Left lobe of liver (tissue), 2 donors: ENCODE measurements at places on chromosomes 16 and 17. TPM values are rescaled to one million over a fixed set of nuclear protein-coding genes. Genes with fewer than 3 reads are reported as not detected.
A peak's percentile ranks its signal among the peaks of the same experiment; 100 is the strongest.

- no peak for DNase-seq
These were observed 277.8 kb upstream of the CDH5 start for GRCh38 chr16:66088681-66089080.

GRCh38 chr17:19392303-19392702 is 5.3 kb upstream of the MFAP4 start:
- DNase-seq: no peak

DNA sequence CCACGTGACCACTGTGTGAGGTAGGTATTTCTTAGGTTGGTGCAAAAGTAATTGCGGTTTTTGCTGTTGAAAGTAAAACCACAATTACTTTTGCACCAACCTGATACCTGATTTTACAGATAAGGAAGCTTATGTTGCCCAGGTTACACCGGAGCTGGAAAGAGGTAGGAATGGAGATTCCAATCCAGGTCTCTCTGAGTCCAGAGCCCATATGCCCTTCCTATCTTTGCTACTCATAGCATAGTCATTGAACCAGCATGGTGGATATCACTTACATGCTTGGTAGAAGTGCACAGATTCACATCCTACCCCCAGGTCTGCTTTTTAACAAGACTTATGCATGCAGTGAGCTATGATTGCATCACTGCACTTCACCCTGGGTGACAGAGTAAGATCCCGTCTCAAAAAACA is 61.8 kb downstream of the ARSG start:
- no peak for DNase-seq

GRCh38 chr17:10103712-10104111 is 94.7 kb downstream of the GAS7 start:
- no peak for DNase-seq

DNA sequence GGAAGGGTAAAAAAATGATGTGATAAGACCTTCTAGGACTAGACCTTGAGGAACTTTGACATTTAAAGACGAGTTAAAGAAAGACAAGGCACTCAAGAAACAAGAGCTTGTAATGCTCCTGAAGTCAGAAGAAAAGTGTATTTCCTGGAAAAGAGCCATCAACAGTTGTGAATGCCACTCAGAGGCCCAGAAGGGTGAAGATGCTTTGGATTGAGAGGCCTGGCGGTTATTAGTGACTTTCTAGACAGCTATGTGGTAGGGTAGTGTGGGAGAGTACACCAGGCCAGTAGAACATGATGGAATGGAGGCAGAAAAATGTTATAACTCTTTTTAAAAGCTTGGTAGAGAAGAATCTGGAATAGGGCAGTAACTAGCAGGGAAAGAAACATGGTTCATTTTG is 34.1 kb upstream of the ANKFN1 start:
- no peak for DNase-seq

- no peak for DNase-seq
These were observed 27.6 kb upstream of the PRM1 start for GRCh38 chr16:11308493-11309283.

DNA sequence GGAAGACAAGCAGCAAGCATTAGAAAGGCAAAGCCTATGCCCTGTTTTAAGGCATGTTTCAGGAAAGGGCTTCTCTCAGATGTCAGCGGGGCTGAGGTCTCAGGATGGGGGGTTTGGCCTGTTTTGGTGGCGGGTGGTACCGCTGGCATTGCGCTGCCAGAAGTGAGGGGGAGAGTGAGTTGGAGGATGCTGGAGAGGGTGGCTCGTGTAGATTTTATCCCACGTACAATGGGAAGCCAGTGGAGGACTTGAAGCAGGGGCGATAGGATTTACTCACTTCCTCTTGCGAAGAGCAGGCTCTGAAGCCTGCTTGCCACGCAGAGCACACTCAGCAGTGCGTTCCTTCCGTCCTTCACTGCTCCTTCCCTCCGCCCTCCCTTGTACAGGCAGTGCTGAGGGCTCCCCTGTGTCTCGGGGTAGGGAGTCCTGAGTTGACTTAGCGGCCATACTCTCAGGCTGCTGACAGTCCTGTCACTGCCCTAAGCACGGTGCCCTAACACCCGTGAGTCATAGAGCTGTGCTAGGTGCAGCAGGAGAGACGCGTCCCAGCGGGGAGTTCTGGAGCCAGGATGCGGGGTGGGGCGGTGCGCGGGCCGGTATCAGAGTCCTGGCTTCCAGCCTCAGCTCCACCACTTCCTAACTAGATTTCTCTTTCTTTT is 113.1 kb downstream of the SNX29 start:
- no peak for DNase-seq

- no peak for DNase-seq
These were observed 3.0 kb upstream of the CDH15 start for GRCh38 chr16:89168381-89169189.

GRCh38 chr17:27940503-27941428 is 47.6 kb upstream of the LYRM9 start:
- DNase-seq: no peak

DNA sequence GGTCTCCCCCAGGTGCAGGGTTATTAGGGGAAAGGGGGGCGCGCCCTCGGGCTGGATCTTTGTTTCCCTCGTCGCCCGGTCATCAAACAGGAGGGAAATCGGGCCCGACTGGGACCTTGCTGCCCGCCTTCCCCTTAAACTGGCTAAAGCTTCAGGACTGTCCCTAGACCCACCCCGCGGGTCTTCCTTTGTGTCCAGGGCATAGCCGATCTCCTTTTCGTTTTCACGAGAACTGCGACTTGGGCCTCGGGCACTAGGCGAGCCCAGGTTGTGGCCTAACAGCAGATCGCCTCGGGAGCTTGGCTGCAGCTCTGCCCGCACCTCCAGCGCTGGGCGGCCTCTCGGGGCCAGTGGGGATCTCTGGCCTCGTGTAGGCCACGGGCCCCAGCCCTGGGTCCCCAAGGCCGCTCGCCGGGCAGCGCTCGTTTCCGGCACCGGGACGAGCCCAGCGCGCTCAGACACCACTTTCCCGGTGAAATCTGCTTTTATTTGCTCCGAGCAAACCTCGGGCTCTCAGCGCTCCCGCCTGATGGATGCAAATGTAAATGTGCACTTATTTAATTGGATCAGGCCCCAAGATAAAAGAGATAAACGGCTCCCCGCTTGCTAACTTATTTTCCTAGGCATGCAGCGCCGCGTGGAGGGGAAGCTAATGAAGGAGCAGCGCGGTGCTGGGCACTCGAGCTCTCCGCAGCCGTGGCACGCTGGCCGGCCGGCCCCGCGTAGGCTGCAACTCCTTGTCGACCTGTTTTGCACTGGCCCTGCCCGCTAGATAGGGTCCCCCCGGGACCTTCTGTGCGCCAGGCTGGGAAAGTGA is 7.8 kb downstream of the IRX5 start:
- DNase-seq: no peak

GRCh38 chr16:24257958-24258357 is 1.8 kb downstream of the CACNG3 start:
- DNase-seq: no peak

DNA sequence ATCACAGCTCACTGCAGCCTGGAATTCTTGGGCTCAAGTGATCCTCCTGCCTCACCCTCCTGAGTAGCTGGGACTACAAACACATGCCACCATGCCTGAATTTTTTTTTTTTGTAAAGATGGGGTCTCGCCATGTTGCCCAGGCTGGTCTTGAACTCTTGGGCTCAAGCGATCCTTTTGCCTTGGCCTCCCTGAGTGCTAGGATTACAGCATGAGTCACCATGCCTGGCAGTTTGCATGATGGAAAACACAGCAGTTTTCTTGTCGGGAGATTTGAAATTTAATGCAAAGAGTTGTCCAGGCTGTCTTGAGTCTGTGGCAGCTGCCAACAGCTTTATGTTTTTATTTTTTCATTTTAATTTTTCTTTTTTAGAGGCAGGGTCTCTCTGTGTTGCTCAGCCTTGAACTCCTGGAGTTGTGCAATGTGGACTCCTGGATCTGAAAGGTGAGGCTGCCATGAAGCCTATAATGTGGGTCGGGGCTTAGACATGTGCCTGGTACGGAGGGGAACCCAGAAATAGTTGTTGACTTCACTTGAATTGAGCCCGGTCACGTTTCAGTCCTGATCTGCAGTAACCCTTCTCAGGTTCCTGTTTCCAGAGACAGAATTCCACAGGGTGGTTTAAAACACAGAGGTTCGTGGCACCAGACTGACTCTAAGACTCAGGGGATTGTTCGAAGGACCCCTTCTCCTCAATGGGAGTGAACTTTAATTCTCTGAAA is 18.7 kb downstream of the CD300A start:
- DNase-seq: peak; percentile 36

DNA sequence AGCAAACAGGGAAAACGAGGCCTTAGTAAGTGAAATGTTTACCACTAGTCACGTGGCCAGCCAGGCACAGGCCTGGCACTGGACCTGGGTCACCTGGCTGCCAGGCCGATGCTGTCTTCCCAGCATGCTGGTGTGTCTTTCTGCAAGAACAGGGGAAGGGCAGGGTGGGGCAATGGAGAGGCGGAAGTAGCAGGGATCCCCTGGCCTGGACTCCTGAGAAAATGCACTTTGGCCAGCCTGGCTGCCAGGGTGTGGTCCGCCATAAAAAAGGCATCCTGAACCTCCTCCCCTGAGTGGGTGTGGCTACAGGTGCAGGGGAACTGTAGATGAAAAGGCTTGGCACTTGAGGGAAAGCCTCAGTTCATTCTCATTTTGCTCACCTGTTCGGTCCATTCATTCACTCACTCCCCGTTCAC is 1.0 kb upstream of the ANKRD40CL start:
- DNase-seq: peak; percentile 89

GRCh38 chr17:18986541-18987229 is 17.9 kb downstream of the FAM83G start:
- no peak for DNase-seq

DNA sequence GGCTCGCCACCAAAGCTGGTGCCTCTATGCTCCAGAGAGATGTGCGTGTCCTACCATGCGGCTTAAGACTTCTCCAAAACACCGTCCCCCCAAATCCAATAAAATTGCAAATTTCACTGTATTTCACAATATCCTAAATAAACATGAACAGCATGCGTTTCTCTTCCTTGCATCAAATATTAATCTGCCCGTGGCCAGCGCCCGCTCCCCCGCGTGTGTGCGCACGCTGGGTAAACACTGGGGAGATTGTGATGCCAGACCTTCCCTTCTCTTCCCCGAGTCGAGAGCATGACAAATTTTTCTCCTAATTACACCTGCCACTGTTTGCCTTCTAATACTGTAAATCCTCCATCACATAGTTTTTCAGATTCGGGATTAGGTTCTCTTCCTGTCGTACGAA is 148.1 kb downstream of the MRM1 start:
- DNase-seq: no peak

- DNase-seq: peak; percentile 80
These were observed 2.3 kb downstream of the CLUH start for GRCh38 chr17:2709183-2709661.

DNA sequence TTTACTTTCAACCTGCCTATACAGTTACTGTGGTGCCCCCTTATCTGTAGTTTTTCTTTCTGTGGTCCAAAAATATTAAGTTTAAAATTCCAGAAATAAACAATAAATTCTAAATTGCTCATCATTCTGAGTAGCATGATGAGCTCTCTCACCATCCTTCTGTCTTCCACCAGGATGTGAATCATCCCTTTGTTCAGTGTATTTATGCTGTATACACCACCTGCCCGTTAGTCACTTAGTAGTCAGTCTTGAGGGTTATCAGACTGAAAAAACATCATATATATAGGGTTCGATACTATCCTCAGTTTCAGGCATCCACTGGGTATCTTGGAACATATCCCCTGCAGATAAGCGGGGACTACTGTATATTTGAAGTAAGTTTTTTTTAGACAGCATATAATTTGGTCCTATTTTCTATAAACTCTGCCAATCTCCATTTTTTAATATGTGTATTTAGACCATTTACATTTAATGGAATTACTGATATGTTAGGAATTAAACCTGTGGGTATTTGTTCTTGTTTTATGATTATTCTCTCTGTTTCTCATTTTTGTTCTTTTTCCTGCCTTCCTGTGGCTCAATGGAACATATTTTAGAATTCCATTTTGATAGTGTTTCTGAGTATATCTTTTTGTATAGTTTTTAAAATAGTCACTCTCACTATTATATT is 31.0 kb downstream of the TBX21 start:
- no peak for DNase-seq

- DNase-seq: no peak
These were observed 187.8 kb downstream of the PRKCB start for GRCh38 chr16:24023621-24024020.

GRCh38 chr16:6483469-6484033 is 849.1 kb upstream of the RBFOX1 start:
- no peak for DNase-seq

GRCh38 chr16:54687043-54687899 is 243.4 kb upstream of the IRX5 start:
- no peak for DNase-seq

DNA sequence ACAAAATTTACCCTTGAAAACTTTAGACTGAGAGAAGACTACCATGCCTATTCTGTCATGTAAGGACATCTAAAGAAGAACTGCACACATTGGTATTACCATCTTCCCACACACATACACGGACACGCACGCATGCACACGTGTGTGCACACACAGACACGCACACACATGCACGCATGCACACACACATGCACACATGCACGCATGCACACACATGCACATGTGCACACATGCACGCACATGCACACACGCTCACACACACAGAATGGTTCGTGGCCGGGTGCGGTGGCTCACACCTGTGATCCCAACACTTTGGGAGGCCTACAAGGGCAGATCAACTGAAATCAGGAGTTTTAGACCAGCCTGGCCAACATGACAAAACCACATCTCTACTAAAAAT is 296.9 kb upstream of the HSBP1 start:
- no peak for DNase-seq

DPH1 gene
- total RNA-seq: 38.8 TPM

CRHR1 gene
- total RNA-seq: not detected

KCNH6 gene
- total RNA-seq: not detected

FBXW10B gene
- total RNA-seq: 0.55 TPM

BTBD17 gene
- not detected for total RNA-seq

CDK5R1 gene
- 0.68 TPM for total RNA-seq

TNS4 gene
- total RNA-seq: 0.13 TPM

BAHCC1 gene
- total RNA-seq: 8.0 TPM

SEC14L5 gene
- 0.33 TPM for total RNA-seq

NLRC3 gene
- 0.81 TPM for total RNA-seq

MAF gene
- total RNA-seq: 44.0 TPM

SOX9 gene
- 2.1 TPM for total RNA-seq
